ENCODE measurements at places on chromosomes 2 and 18.

DNA sequence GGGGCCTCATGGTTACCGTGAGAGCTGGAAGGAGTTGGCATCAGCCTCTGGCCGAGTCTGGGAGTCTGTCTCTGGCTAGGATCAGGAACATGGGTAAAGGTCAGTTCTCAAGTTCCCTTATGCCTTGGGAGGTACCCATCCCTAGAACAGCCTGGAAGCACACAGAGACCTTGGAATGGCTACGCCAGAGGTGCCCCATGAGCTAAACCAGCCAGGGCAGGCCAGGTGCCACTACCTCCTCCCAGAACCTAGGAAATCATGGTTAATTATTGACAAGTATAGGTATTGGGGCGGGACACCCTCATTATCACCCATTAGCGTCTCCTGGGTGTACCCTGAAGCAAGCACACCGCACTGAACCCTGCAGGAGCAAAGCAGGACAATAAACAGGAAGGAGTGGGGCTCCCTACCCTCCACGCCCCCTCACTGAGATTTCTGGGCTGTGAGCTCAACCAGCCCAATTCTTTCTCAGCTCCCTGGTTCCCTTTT lies 3.0 kb upstream of the ASPRV1 start:
- DNase-seq, result no peak

DNA sequence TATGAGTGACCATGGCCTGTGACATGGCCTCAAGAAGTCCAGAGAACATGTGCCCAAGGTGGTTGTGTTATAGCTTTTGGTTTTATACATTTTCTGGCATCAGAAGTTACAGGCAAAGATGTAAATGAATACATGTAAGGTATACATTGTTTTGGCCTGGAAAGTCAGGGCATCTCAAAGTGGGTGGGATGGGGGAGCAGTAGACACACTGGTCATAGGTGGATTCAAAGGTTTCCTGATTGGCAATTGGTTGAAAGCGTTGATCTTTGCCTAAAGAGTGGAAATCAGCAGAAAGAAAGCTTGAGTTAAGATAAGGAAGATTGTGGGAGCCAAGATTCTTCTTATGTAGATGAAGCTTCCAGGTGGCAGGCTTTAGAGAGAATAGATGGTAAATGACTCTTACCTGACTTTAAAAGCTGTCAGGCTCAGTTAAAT lies 62.1 kb upstream of the DYNAP start:
- DNase-seq, result no peak

DNA sequence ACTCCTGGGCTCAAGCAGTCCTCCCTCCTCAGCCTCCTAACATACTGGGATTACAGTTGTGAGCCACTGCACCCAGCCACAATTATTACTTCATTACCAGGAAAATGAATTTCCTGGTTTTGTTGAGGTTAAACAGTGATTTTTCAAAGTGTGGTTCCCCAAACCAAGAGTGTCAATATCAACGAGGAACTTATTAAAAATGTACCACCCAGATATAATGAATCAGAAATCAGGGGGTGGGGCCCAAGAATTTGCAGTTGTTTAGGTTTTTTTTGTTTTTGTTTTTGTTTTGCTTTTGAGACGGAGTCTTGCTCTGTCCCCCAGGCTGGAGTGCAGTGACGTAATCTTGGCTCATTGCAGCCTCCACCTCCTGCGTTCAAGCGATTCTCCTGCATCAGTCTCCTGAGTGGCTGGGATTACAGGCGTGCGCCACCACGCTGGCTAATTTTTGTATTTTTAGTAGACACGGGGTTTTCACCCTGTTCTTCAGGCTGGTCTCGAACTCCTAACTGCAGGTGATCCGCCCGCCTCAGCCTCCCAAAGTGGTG lies 94.1 kb downstream of the WDSUB1 start:
- DNase-seq, result no peak

DNA sequence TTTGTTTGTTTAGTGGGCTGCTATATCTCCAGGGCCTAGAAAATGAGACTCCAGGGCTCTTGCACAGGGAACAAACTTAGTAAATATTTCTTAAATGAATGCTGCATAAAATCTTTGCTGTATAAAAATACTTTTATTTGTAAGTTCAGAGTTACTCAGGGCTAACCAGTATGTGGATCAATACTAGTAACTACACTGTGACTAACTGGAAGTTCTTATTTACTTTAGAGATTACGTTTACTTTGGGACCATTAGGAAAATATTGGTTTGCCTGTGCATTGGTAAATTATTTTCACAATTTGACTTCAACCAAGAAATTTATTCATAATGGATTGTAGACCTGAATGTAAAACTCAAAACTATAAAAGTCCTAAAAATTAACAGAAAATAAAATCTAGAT lies 575.5 kb downstream of the RNF144A start:
- DNase-seq, result no peak

- no peak for DNase-seq
These were observed 2.1 kb downstream of the EML6 start for GRCh38 chr2:54725343-54726099.

- DNase-seq, result no peak
These were observed 201.1 kb upstream of the COL3A1 start for GRCh38 chr2:188773075-188773474.

- peak; percentile 40 for DNase-seq
These were observed 259.0 kb downstream of the PAX3 start for GRCh38 chr2:222039821-222040220.

- DNase-seq, result no peak
These were observed 31.0 kb upstream of the MAP3K20 start for GRCh38 chr2:173044686-173045085.

GRCh38 chr2:160061944-160062291 lies 497 bp downstream of the PLA2R1 start:
- no peak for DNase-seq

DNA sequence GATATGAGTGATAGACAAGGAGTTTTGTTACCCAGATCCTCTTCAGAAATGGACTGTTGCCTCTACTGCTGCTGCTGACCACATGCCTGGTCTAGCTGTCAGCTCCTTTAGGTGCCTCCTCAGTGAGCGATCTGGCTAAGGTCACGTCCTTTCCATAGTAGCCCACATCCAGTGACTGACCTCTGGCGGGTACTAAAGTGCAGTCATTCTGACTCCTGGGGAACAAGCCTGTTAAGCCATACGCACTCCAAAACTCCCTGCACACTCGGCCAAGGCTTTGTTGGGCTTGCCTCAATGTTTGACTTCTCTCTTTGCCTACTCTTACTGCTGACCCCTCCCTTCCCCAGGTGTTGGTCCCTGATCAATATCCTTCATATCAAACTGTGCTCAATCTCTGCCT lies 685.2 kb downstream of the IRS1 start:
- DNase-seq, result peak; percentile 24

DNA sequence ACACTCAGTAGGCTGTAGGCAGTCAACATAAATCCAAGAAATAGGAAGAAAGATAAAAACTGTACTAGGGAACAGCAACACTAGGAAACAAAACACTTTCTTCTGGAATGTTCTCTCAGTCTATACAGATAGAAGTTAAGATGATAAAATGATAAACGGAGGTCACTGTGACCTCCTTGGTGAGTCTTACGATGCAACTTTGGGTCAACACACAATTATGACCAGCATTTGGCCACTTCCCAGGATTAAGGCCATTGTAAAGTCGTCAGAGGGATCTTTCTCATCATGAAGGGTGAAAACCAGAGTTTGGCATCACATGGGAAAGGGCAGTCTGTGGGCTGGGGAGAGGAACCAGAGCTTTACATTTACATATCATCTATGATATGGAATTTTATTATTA lies 33.4 kb downstream of the LAMA3 start:
- DNase-seq, result peak; percentile 20

DNA sequence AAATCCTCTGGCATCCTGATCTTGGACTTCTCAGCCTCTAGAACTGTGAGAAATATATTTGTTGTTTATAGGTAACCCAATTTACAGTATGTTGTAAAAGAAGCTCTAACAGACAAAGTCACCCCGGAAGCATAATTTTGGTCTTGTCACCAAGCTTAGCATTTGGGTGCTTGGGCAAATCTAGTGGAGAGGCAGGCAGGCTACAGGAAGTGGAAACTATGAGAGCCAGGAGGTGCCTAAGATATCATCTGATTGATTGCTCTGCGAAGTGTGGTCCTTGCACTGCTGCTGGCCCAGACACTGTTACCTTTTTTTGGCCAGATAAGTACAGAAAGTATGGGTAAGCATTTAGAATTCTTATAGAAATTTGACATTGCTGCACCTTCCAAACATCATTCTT lies 102.9 kb downstream of the CDC42EP3 start:
- DNase-seq, result no peak

GRCh38 chr2:33137331-33137730 lies 190.6 kb downstream of the LTBP1 start:
- DNase-seq, result no peak
